ENCODE measurements at places on chromosomes 6 and 20. TPM values are rescaled to one million over a fixed set of nuclear protein-coding genes. Genes with fewer than 3 reads are reported as not detected.

GRCh38 chr20:2385496-2385895 lies 4.8 kb downstream of the TGM6 start:
- H3K4me1 ChIP-seq = no peaks in the 10 kb centered on the region
- H3K27me3 ChIP-seq = no peaks in the 10 kb centered on the region
- DNase-seq = no peak
- no peak overlapping the region for H3K4me3 ChIP-seq
- no peaks in the 10 kb centered on the region for H3K36me3 ChIP-seq
- no peak overlapping the region for H3K27ac ChIP-seq

DNA sequence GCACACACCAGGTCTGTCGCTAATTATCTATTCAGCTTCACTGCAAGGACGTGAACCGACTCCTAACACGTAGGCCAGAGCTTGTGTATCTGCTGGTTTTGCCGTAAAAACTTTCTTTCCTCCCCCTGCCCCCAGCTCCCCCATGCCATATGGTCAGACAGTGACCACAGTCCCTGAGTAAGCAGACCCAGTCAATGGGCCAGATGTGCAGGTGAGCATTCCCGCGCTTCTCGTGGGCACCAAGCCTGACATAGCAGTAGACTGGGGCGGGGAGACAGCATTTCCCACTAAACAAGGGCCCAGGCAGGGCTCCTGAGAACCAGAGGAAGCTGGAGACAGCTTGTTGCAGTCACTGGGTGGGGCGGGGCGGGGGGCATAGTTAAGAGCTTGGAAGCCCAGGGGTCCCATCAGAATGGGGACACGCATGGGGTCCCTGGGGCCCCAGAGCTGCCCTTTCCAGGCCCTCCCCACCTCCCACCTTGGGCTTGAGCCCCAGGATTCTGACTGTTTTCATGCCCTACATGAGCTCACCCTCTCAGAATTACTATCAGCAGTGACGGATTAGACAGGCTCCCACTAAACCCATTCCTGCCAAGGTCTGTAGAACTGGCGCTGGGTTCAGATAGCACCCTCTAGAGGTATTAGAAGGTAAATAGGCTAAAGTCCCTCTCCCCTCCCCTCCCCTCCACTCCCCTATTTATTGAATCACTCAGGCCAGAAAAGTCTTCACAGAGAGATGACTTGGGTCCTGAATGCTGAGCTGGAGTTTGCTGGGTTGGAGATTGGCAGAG lies 51.8 kb downstream of the CDH26 start:
- no peaks in the 10 kb centered on the region for H3K36me3 ChIP-seq
- DNase-seq = peak; percentile 82
- no peaks in the 10 kb centered on the region for H3K4me1 ChIP-seq
- no peak overlapping the region for H3K4me3 ChIP-seq

GRCh38 chr6:22980446-22980845 lies 411.1 kb downstream of the HDGFL1 start:
- no peaks in the 10 kb centered on the region for H3K36me3 ChIP-seq
- H3K4me3 ChIP-seq = no peak overlapping the region
- H3K4me1 ChIP-seq = no peaks in the 10 kb centered on the region
- H3K27ac ChIP-seq = no peak overlapping the region

Gene HCRTR2
- not detected for total RNA-seq

- H3K27ac ChIP-seq = no peak overlapping the region
- no peak overlapping the region for H3K4me3 ChIP-seq
- H3K36me3 ChIP-seq = no peaks in the 10 kb centered on the region
- no peaks in the 10 kb centered on the region for H3K27me3 ChIP-seq
- DNase-seq = no peak
- peaks cover 27% of the 10 kb centered on the region for H3K4me1 ChIP-seq
Measured at GRCh38 chr6:16503241-16503775, 258.0 kb downstream of the ATXN1 start.
